ENCODE measurements at places on chromosomes 7 and 10. TPM values are rescaled to one million over a fixed set of nuclear protein-coding genes. Genes with fewer than 3 reads are reported as not detected.
A peak's percentile ranks its signal among the peaks of the same experiment; 100 is the strongest.

DNA sequence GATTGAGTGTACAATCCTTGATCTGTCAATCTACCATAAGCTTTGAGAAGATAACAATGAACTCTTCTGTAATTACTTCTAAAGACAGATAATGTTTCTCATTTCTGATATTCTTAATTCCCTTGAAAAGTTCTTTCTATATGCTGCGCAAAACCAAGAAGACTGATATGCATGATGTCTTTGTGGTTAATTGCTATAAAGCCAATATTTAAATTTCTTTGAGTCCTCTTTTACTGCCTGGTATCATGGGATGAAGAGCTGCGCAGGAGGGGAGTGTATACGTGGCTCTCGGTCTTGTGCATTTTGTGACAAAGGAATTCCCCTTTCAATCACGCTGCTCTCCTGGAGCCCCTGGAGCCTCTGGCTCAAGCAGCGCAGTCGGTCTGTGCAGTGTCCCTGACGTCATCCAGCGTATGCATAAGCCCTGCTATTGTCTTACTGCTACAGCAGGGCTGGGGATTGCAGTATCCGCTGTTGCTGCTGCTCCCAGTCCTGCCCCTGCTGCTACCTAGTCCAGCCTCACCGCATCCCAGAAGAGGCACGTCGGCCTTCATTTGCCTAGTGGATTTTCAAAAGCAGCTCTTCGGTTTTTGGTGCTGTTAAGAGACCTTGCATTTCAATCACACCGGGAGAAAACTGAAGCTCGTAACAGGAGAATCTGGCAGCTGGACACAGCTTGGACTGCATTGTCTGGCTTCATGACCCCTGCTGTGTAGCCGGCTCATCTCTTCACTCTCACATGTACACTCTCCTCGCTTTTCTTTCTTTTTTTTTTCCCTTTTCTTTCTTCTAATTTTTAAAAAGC is 66.7 kb downstream of the ST7 start:
- DNase-seq = peak; percentile 85

- no peak for DNase-seq
These were observed 558.8 kb upstream of the CNTNAP2 start for GRCh38 chr7:145557805-145558204.

LRMDA gene
- polyA plus RNA-seq = 29.3 TPM

DNA sequence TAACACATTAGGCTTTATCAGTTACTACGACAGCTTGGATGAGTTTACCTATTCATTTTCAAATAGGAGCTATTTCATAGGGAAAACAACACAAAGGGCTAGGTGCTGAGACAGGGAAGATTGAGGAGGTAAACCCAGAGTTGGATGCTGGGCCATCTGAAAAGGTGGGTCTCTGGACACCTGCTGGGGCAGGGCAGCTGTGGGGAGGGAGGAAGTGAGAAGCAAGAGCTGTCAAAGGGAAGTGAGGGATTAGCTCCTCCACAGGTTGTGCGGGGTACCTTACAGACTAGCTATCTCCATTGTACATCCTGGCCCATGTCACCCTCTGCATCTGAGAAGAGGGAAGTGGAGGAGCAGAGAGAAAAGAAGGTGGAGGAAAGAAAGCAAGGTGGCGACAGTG is 48.9 kb downstream of the BLNK start:
- no peak for DNase-seq

NEURL1 gene
- polyA plus RNA-seq = 3.5 TPM
